Caudate nucleus (tissue), 63 donors: ENCODE measurements at places on chromosomes 1 and 21.
A peak's percentile ranks its signal among the peaks of the same experiment; 100 is the strongest.

GRCh38 chr1:115088871-115089419, 358 bp downstream of the TSPAN2 start:
- no peak for DNase-seq

- DNase-seq = no peak
Measured at GRCh38 chr1:58256546-58256945, 290.0 kb downstream of the OMA1 start.

- DNase-seq = no peak
Measured at GRCh38 chr1:54846301-54846700, 40.7 kb downstream of the DHCR24 start.

DNA sequence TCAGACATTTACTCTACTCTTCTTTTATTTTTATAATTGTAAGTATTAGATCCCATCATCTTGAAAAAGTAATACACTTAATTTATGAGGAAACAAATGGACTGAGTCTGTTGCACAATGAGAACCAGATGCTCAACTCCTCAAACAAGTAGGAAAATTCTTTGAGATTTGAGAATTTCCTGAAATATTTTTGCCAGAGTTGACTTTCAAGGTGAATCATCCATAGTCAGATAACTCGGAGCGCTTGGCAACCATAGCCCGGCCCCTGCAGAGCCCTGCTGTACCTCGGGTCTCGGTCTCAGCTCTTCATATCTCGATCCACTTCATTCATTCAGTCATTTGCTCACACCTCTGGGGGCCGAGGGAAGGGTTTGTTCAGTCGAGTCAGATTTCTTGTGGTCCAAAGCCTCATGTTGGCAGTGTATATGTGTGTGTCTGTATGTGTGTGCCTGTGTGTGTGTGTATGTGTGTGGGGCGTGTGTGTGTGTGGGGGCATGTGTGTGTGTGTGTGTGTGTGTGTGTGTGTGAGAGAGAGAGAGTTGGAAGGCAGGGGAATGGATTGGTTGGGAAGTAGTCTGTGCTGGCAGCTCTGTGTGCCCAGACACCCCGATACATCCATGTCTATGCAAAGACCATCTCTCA, 18.1 kb upstream of the PCP4 start:
- DNase-seq = no peak

- DNase-seq = peak; percentile 80
Measured at GRCh38 chr1:2381741-2382620, 9.4 kb downstream of the MORN1 start.

DNA sequence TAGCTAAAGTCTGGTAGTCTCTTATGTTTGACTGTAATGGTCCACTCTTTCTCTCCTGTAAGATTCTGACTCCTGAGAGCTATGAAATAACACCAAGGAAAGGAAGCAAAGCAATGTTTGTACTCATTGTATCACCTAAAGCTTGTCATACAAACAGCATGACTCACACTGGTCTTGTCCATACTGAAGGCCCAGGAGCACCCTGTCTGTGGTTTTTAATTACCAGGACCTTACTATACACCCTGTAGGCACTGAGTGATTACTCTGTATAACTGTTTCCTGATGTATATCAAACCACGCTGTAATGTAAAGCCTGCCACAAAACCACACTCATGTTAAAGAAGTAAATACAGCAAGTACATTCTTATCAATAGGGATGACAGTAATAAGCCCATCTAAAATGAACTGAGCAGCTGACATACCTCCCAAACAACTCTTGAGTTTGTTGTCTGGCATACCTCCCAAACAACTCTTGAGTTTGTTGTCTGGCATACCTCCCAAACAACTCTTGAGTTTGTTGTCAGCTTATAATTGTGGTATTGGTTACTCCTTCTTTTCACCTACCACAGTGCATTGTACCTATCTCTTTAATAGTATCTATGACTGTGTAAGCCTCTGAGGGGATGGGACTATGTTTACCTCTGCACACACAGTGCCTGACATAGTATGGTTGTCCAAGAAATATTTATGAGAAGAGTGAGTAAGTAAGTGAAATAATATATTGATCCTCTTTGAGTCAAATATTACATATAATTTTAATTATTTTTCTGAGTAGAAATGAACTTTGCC, 11.6 kb upstream of the TNFSF18 start:
- no peak for DNase-seq

DNA sequence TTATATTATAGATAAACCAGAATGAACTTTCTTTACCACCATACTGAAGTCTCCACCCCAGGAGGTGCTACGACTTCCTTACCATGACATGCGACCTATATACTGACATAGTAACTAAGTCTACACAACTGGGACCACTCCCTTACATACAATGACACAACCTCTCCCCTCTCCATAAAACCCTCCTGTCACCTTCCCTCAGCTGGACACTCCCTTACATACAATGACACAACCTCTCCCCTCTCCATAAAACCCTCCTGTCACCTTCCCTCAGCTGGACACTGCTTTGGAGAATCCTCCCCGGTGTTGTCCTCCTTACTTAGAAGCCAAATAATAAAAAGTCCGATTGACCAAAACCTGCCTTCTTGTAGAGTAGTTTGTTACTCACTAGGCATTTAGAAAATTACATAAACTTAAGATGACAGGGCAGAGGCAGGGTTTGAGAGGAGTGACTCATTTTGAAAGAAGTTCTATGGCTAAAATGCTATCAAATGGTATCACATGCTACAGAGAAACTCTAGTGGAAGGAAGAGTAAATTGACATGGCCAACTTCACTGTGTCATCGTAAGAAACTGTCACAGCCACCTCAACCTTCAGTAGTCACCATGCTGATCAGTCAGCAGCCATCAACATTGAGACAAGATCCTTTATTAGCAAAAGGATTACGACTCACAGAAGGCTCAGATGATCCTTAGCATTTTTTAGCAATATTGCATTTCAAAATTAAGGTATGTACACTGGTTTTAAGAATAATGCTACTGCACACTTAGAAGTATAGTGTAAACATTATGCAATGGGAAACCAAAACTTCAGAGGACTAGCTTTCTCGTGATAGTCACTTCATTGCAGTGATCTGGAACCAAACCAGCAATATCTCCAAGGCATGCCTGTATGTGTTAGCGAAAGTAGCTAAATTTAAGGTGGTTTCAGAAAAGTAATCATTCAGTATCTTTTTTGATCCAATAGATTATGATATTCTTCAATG, 56.4 kb downstream of the AHCTF1 start:
- no peak for DNase-seq

GRCh38 chr1:150619576-150620509, 9.6 kb downstream of the ENSA start:
- no peak for DNase-seq

DNA sequence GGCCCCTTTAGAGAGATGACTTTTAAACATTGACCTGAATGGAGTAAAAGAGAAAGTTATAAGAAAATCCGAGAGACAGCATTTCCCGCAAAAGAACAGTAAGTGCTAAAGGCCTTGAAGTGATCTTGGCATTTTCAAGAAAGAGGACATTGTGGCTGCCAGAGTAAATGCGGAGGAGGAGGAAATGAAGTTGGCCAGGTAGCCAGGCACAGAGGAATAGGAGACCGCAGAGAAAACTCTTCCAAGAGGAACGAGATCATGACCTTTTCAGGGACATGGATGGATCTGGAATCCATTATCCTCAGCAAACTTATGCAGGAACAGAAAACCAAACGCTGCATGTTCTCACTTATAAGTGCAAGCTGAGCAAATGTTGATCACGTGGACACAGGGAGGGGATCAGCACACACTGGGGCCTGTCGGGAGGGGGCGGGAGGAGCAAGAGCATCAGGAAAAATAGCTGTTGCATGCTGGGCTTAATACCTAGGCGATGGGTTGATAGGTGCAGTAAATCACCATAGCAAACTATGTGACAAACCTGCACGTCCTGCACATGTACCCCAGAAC, 49.7 kb downstream of the EEIG2 start:
- DNase-seq = no peak

DNA sequence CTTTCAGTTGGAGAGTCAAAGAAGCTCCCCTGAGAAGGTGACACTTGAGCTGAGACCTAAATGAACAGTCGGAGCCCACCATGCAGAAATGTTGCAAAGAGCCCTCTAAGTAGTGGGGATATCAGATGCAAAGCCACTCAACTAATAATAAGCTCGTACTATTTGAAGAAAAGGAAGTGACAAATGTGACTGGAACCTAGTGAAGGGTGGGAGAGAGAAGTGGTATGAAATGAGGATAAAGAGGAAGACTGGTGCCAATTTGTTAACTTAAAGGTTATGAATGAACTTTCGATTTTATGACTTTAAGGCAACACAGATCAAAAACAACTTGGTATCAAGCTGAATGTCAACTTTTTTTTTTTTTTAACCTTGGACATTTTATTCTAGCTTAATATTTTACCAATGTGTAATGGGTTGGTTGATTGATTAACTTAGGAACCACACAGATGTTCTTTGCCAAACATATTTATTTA, 14.7 kb downstream of the LYPLAL1 start:
- no peak for DNase-seq

DNA sequence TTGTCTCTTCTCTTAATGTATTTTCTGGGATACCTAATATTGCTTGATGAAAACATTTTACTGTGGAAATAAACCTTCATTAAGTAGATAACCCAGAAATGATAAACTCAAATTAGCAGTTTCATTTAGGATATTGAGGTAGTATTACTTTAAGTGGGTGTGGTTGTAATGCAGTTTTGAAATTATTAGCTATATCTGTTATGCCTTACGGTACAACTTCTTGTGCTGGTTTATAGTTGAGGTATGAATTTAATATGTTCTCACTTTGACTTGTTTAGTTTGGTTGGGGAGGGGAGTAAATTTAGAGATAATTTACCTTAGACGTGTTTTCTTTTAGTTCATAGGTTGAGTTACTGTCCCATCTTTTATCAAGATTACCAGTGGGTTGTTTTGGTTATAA, 111.0 kb downstream of the POU2F1 start:
- DNase-seq = no peak

GRCh38 chr1:206663832-206664652, 20.7 kb upstream of the MAPKAPK2 start:
- no peak for DNase-seq

- no peak for DNase-seq
Measured at GRCh38 chr1:200039849-200040474, 12.5 kb downstream of the NR5A2 start.

DNA sequence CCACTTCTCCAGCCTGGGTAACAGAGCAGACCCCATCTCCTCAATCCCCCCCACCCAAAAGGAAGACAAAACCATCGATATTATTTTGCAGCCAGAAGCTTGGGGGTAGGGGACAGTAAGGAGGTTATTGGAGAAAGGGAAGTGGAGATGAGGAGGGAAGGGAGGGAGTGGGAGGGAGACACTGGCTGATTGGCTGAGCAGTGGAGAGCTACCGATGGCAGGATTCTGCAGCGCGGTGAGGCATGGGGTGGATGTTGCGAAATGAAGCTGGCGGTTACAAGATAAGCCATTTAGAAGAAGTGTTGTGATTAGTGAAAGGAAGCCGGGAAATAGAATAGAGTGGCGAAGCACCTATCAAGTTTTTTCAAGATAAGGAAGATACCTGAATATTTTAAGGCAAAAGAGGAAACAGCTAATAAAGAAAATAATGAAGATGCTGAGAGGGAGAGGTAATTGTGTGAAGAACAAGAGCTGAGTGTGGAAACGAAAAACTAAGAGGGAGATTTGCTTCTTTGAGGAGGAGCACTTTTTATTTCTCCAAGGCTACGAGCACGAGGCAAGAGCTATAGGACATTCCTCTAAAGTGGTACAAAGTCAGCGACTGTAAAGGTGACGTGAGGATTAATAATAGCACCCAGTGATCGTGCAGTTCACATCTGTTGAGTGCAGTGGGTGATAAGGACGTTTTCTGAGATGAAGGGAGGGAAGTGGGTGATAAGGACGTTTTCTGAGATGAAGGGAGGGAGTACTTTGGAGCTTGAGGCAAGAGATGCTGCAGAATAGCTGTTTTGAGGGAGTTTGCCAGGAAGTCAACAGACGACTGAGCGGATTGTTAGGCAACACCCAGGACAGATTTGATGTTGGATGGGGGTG, 103.2 kb upstream of the KIF26B start:
- DNase-seq = no peak

- no peak for DNase-seq
Measured at GRCh38 chr1:167137793-167138510, 44.1 kb downstream of the STYXL2 start.

DNA sequence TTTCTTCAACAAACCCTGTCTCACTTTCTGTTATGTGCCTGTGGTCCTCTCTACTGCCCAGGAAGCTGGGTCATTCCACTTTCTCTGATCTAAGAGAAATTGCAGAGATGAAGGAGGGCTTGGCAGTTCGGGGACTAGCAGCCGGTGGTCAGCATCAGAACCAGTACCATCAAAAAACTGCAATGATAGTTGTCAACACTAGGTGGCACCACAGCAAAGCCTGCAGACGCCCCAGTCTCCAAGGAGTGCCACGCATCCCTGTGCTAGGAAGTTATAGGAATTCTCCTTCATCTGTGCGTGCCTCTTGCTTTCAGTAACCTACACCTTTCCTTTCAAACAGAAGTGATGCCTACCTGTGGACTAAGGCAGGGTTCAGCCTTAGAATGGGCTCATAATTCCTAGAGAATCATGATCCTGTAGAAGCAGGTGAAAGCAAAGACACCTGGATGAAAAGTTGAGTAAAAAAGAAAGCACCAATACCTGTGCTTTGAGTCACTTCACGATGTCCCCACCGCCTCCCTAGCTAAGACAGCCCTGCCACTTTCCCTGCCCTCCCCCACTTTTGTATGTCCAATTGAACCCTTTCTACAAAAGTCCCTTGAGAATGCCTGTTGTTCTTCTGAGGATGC, 129.2 kb downstream of the ADAMTS1 start:
- DNase-seq = peak; percentile 20

DNA sequence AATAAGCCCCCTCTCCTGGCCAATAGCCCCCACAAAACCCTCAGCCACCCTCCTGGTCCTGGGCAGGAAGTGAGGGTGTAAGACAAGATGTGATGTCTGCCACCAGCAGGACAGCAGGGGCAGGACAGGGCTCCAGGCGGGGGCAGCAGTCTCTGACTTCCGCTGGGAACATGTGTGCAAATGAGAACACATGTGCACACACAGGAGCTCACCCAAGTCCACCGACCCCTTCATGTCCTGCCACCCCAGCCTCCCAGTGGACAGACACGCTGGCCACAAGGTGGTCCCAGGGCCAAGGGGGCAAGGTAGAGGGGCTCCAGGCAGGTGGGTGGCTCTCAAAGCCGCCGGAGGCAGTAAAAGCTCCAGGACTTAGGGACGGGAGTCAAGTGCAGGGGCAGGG, 60.1 kb downstream of the KCNAB2 start:
- DNase-seq = no peak

DNA sequence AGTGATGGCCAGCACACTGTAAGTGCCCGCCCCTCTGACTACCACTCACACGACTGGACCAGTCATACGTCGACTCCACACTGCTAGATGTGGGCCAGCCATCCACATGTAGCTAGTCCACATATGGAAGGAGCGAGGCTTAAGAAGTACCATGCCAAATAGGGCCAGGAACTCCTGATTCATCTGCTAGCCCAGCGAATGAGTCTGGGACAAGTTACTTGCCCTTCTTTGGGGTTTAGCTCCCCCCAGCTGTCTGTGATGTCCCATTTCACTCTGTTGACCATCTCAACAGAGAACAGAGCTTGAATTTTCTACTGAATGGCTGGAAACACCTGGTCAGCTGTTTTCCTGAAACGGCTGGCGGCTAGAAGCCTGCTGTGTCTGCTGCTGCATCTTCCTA, 5.8 kb downstream of the CSRP1 start:
- DNase-seq = no peak

GRCh38 chr1:207499573-207499972, 3.6 kb downstream of the CR1 start:
- peak; percentile 31 for DNase-seq

- no peak for DNase-seq
Measured at GRCh38 chr1:195785830-195786229, 822.4 kb downstream of the KCNT2 start.

- DNase-seq = no peak
Measured at GRCh38 chr1:232339073-232339472, 290.9 kb downstream of the SIPA1L2 start.

- DNase-seq = no peak
Measured at GRCh38 chr1:53725238-53725689, 13.7 kb downstream of the GLIS1 start.
